GM18507 (cell line): ENCODE measurements at places on chromosomes 7 and 10.

DNA sequence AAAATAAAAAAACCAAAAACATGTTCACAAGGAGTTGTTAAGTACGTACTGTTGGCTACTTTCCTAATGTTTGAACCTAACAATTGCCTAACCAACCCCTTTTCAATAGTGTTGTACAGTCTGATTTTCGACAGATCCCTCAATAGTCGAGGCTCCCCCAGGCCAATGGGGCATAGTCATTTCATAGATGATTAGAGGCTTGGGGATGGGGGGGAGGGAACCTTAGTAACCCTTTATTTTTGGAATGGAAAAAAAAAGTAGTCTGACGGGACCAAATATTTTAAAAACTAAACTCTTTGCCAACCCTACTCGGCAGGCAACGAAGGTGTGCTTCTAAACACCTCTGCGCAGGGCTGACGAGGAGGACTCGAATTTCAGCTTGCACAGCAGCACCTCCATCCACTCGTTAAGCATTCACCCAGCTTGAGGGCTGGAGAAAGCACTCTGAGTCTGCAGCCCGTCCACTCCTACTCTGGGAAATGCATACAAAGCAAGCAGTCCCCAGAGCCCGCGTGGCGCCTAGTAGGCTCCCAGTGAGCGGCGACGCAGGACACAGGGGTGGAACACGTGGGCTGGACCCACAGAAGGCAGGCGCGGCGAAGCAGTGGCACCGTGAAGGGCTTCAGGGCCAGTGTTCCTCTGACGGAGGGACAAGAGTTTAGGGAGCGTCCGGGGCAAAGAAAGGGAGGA, 899 bp downstream of the PUS7 start:
- no peak for DNase-seq

GRCh38 chr7:33079096-33079495, 16.5 kb upstream of the NT5C3A start:
- no peak for DNase-seq

GRCh38 chr10:17140386-17140761, 10.8 kb upstream of the CUBN start:
- no peak for DNase-seq

DNA sequence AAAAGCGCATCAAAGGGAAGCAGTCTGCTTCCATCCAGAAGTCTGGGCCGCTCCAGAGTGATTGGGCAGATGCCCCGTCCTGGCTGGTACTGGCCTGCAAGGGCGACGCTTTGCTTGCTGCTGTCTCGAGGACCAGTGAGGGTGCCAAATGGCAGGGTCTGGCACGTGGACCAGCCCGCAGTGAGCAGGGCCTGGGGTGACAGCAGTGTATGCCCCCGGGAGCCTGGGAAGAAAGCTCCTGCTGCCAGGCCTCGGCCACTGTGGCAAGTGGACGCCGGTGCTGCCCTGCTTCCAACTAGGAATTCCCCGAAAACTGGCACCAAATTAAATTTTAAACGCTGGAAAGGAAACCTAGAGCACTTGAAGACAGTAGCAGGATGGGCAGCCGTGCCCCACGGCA, 357.0 kb upstream of the MKI67 start:
- no peak for DNase-seq

DNA sequence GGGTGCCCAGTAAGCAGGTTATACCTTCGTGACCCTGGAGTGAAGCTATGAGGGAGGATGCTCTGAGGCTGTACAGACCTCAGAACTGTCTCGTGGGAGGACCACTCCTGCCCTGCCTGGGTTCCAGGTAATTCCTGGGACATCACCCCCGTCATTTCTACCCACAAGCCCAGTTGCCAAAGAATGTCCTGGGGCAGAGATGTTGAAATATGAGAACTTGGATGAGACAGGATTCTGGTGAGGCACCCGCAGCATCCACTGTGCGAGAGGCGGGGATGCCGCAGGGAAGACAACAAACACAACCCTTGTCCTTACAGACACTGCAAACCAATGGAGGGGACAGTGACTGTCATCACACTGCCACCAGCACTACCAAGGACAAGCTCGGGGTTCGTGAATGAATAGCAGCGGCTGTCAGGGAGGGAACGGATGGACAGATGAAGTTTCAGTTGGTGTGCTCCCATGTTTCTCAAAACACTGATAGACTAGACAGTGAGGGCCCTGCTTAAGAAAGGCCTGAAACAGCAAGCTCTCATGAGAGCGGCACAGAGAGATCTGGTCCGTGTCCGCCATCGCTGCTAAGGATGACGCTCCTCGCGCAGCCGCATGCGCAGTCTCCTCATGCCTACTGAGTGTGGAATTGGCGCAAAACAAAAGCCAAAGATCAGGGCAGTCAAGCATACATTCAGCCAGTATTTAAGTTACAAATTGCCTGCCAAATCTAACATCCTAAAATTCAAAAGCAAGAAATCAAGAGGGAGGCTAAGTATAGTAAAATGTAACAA, 82.0 kb upstream of the RHEB start:
- DNase-seq = no peak

- no peak for DNase-seq
These were observed 41.4 kb downstream of the MRC1 start for GRCh38 chr10:17850501-17850900.

DNA sequence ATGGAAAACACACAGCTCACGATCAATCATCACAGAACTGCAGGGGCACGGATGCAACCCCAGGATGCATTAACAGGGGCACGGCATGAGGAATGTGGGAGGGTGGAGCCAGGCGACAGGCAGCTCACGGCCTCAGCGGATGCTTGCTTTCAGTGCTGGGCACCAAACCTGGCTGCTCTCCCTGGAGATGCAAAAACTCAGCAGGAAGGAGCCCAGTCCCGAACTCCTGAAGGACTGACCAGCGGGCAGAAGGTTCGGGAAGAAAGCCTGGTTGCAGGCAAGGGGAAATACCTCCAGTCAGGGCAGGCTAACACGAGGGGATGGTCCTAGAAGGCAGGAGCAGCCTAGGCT, 66.8 kb downstream of the CHST15 start:
- DNase-seq = no peak

DNA sequence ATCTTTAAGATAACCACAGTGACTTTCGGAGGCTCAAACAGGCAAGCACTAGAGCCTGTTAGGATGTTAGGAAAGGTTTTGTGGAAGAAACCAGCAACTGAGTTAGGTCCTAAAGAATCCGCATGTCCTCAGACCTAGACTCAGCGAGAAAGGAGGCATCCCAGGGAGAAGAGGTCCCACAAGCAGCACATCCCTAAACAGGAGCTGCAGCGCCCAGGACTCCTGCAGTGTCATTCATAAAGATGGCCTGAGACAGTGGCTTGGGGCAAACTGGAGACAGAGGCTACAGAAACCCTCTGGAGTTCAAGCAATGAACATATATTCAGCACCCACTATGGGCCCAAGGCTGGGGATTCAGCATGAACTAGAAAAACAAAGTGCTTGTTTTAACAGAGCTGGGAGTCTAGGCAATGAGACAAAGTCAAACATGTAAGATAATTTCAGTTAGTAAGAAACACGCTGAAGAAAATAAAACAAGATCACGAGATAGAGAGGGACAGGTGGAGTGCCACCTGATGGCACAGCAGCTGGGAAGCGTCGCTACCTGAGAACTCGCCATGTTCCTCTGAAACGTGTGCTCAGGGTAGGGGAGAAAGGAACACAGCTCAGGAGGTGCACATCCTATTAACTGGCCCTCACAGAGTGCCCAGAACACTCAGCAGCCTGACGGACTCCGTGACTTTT, 48.1 kb downstream of the PARD3 start:
- DNase-seq = no peak

DNA sequence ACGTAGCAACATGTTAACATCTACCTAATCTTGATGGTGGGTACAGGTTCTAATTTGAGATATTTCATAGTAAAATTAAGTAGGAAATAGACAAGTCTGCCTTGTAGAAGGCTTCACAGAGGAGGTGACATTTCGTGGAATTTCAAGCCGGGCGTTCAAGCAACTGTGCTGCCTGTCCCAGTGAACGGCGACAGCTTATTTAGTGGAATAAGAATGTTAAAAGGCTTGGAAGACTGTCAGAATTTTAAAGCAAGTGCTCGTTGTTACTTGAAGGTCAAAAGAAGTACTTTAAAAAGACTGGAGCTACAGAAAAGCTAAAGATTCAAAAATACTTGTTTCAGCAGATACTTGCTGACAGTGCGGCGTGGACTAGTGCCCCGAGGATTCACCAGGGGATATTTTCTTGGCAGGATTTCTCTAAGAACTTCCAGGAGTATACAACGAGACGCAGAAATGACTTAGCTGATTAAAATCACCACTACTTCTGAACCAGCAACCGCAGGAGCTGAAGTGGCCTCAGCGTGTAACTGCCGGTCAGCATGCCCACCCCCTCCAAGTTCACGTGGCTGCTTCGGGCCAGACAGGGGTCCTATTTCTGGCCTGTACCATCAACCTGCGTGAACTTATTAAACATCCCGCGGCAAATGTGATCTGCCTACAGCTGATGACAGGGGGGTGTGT, 46.5 kb downstream of the CTBP2 start:
- DNase-seq = no peak

DNA sequence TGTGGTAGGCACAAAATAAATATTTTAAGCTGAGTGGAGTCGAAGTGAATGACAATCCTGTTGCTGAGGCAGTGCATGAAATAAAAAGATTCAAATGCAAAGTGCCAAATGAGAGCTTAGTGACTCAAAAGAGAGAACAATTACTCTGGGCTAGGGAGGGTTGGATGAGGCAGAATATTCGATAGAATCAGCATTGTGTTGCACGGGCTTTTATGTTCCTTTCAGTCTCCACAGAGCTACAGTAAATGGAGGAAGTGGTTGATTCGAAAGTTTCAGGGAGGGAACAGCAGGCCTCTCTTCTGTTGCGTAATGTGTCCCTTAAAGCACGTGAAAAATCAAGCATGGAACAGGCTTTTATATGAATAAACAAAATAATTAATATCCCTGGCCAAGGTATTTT, 599.3 kb upstream of the CELF2 start:
- DNase-seq = no peak

DNA sequence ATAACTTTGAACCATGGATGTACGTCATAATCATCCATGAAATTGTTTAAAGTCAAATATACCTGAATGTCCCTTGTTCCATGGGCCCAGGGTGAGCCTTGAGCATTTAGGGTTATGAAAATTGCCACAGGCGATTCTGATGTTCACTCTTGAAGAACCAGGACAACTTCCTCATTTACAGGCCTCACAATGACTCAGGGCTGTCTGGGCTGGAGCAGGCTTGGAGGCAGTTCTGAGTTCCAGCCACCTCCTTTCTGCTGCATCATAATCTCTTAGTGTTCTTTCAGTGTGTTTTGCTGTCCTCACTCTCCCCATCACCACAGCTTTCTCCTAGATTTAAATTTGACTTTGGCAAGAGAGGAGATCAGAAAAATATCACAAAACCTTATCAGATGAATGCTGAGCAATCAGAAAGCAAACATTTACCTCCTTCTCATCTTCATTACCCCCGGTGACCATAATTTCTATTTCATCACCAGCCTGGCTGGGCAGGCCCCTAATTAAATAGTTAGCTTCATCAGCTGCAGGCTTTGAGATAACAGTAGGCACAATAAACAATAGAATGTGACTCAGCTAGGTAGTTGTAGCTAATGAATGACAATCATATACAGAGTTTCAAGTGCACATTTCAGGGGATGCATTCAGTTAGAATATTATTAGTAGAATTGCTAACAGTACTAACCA, 571.0 kb downstream of the SH2D4B start:
- DNase-seq = peak; percentile 2

GRCh38 chr7:22884911-22885788, 62.5 kb upstream of the TOMM7 start:
- peak; percentile 14 for DNase-seq

DNA sequence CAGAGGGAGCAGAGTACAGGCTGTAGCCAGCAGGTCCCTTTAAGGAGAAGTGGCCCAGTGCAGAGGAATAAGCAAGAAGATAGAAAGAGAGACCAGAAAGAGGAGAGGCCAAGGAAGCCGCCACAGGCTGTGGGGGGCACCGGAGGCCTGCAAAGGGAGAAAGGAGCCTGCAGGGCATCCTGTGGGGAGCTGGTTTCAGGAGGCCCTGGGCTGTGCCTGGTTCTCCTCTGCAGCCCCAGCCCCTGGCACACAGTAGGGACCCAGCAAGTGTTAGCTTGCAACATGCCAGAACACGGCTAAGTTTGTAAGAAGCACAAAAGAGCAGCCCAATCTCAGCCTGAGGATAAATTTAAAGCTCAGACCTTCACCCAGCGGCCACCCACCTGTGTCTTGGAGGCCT, 12.3 kb upstream of the C10orf71 start:
- no peak for DNase-seq

DNA sequence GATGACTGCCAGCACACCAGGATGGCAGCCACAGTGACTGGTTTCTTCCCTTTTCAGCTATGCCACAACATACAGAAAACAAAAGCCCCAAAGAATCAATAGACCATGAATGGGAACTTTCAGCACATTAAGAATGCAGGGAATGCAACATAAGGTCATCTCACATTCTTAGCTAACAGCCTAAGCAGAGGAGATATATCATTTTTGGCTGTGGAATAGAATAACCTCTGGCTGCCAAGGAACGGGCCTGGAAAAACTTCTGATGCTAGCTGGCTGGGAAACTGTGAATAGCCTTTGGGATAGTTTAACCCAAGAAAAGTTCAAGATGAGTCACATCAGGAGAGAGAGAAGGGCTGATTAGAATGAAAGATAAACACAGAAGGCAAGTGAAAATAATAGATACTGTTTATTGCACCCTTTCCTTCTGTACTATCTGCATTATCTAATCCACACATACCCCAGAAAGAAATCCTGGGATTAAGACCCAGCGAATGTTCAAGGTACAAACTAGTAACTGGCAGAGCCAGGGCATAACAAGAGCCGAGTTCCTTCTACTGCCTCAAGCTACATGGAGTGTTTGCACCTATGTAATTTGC, 169.2 kb downstream of the SEMA3A start:
- DNase-seq = no peak

- DNase-seq = peak; percentile 39
These were observed at the start of gene GIMAP6 for GRCh38 chr7:150631866-150632864. GIMAP6 (minus strand) TSS chr7:150632385; CDS start chr7:150630142, 2,243 bp downstream.
